CD4-positive, alpha-beta T cell (primary cell): ENCODE measurements at places on chromosomes 2 and 18.

DNA sequence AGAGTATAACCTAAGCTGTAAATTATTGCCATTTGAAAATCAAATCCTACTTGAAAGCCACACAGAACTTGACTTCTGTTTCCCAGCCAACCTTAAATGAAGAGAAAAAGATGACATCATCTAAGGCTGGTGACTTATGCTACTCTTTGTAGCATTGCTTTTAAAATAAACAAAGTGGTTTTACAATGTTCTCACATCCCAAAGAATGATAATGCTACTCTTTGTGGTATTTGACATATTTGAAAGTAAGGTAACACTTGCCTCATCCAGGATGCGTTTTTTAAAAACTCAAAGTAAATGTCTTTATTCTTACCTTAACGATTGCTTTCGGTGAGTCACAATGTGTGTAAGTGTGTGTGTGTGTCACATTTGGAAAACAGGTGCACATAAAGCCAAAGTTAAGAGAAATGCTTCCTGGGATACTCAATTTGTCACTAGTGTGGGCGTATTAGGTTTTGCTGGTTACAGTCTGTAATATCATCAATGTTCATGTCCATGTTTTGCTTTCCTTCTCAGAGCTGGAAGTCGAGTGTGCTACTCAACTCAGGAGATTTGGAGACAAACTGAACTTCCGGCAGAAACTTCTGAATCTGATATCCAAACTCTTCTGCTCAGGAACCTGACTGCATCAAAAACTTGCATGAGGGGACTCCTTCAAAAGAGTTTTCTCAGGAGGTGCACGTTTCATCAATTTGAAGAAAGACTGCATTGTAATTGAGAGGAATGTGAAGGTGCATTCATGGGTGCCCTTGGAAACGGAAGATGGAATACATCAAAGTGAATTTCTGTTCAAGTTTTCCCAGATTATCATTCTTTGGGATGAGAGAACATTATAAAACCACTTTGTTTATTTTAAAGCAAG, 2.6 kb downstream of the PMAIP1 start:
- DNase-seq = peak; percentile 52
- H3K4me1 ChIP-seq = peaks cover 48% of the 10 kb centered on the region
- no peak overlapping the region for H3K4me3 ChIP-seq
- no peaks in the 10 kb centered on the region for H3K27me3 ChIP-seq
- peaks cover 9% of the 10 kb centered on the region for H3K36me3 ChIP-seq
- H3K27ac ChIP-seq = no peak overlapping the region

DNA sequence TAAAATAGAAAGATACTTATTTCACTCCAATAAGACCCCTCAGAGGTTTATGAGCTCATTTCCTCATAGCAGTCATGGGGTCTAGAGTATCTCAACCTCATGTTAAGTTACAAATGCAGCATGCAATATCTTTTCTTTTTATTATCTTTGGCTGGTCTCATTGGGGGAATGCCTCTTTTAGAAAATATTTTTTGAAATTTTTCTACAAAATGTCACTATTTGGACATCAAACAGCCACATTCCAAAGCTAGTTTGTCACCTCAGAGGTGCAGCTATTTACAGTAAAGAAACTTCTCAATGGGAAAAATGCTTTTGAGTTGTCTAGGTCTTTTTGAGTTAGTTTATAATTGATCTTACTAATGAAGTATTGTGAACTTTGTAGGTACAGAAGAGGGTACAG, 370.7 kb upstream of the LRATD1 start:
- H3K27me3 ChIP-seq = no peaks in the 10 kb centered on the region
- no peak for DNase-seq
- no peaks in the 10 kb centered on the region for H3K36me3 ChIP-seq
- no peaks in the 10 kb centered on the region for H3K4me1 ChIP-seq
- H3K4me3 ChIP-seq = no peak overlapping the region

GRCh38 chr2:30408961-30409387, 38.1 kb upstream of the LCLAT1 start:
- no peak for DNase-seq
- no peak overlapping the region for H3K27ac ChIP-seq
- H3K4me1 ChIP-seq = peaks cover 11% of the 10 kb centered on the region
- no peaks in the 10 kb centered on the region for H3K27me3 ChIP-seq

GRCh38 chr2:232896720-232897597, 26.9 kb downstream of the SNORC start:
- H3K4me3 ChIP-seq = no peak overlapping the region
- no peak overlapping the region for H3K27ac ChIP-seq
- H3K4me1 ChIP-seq = no peaks in the 10 kb centered on the region
- H3K27me3 ChIP-seq = no peaks in the 10 kb centered on the region

GRCh38 chr2:26059542-26059941, 25.7 kb downstream of the RAB10 start:
- no peaks in the 10 kb centered on the region for H3K27me3 ChIP-seq
- H3K36me3 ChIP-seq = peaks cover 5% of the 10 kb centered on the region
- H3K4me1 ChIP-seq = peaks cover 19% of the 10 kb centered on the region
- no peak overlapping the region for H3K4me3 ChIP-seq

- H3K27ac ChIP-seq = no peak overlapping the region
- no peak overlapping the region for H3K4me3 ChIP-seq
- no peaks in the 10 kb centered on the region for H3K27me3 ChIP-seq
- H3K36me3 ChIP-seq = no peaks in the 10 kb centered on the region
- no peak for DNase-seq
These were observed 484.8 kb upstream of the ID2 start for GRCh38 chr2:8197101-8197500.

DNA sequence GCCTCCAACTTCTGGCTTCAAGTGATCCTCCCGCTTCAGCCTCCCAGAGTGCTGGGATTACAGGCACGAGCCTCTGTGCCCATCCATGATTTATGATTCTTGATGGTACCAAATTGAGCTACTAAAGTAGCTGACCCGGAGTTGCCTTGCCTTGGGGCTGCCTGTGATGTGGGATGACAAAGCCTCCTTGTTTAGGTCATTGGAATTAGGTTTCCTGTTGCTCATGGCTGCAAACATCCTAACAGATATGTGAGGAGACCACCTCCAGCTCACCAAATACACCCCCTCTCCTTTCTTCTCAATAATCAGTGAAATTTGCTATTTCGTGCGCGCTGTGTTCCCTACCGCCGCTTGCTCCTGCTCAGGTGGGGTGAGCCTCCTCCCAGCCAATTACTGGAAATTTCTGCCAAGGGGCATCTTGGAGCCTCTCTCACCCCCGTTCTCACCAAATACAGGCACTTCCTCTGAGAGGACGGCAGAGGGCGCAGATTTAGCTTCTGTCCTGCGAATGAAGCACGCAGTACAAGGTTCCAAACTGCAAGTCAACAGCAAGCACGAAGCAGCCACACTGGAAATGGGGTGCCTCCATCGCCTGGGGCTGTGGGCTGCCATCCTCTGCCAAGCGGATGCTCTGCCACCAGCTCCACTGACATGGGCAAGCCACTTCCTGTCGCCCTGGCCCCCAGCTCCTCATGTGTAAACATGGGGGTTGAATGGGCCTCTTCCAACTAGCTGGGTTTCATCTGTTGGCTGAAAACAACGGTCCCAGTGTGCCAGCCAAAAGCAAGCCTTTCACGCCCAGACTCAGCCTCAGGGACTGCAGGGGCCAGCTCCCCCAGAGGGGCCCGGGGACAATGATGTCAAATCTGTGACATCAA, 71.7 kb downstream of the NCAPH start:
- peaks cover 38% of the 10 kb centered on the region for H3K4me1 ChIP-seq
- no peaks in the 10 kb centered on the region for H3K36me3 ChIP-seq
- peak overlapping the region; percentile 35 for H3K27ac ChIP-seq
- DNase-seq = peak; percentile 68

- no peaks in the 10 kb centered on the region for H3K27me3 ChIP-seq
- H3K4me1 ChIP-seq = no peaks in the 10 kb centered on the region
These were observed 556.7 kb upstream of the ACVR2A start for GRCh38 chr2:147288131-147288530.

DNA sequence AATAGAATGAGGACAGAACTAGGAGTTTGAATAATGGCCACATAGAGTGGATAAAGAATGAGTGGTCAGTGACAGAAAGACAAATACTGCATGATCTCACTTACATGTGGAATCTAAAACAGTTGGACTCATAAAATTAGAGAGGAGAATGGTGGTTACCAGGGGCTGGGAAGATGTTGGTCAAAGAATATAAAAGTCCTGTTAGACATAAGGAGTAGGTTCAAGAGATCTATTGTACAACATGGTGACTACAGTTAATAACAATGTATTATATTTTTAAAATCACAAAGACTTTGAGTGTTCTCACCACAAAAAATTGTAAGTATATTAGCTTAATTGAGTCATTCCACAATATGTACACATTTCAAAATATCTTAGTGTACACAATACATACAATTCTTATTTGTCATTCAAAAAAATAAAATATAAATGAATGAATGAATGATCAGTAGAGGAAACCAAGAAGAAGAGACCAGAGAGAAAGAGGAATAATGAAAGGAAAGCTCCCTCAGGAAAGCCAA, 177.9 kb upstream of the VRK2 start:
- no peak for DNase-seq
- no peak overlapping the region for H3K4me3 ChIP-seq
- no peaks in the 10 kb centered on the region for H3K36me3 ChIP-seq
- no peaks in the 10 kb centered on the region for H3K27me3 ChIP-seq
- no peaks in the 10 kb centered on the region for H3K4me1 ChIP-seq
- H3K27ac ChIP-seq = no peak overlapping the region

DNA sequence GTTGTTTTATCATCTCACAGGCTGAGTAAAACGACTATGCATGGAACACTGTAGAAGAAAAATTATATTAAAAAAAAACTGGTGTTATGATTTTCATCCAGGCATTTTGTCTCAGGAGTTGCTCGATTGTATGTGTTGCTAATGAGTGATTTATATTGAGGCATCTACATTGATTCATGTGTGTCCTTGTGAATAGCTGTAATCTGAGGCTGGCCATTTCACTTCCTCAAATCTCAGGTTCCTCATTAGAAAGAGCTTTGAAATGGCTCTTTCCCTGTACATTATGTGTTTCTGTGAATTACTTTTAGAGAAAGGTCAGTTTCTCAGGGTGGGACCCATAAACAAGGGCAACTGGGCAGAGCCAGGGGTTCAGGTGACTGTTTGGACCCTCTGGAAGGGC, 2.3 kb downstream of the IL18R1 start:
- no peak for DNase-seq
- H3K36me3 ChIP-seq = peaks cover 4% of the 10 kb centered on the region
- H3K4me3 ChIP-seq = peak overlapping the region; percentile 97
- no peaks in the 10 kb centered on the region for H3K27me3 ChIP-seq
- H3K27ac ChIP-seq = peak overlapping the region; percentile 22

GRCh38 chr18:500632-501405, at the start of gene COLEC12:
TSS of gene COLEC12 (minus strand) at chr18:500701. CDS start at chr18:500514, 187 bp downstream.
- peaks cover 39% of the 10 kb centered on the region for H3K27me3 ChIP-seq
- H3K27ac ChIP-seq = no peak within 1 kb of the TSS
- peaks cover 5% of the 10 kb centered on the region for H3K4me1 ChIP-seq
- H3K36me3 ChIP-seq = no peaks in the 10 kb centered on the region
- no peak within 1 kb of the TSS for H3K4me3 ChIP-seq

- no peaks in the 10 kb centered on the region for H3K4me1 ChIP-seq
- no peaks in the 10 kb centered on the region for H3K36me3 ChIP-seq
- H3K27ac ChIP-seq = no peak overlapping the region
These were observed 26.8 kb upstream of the MYO1B start for GRCh38 chr2:191218292-191218898.

DNA sequence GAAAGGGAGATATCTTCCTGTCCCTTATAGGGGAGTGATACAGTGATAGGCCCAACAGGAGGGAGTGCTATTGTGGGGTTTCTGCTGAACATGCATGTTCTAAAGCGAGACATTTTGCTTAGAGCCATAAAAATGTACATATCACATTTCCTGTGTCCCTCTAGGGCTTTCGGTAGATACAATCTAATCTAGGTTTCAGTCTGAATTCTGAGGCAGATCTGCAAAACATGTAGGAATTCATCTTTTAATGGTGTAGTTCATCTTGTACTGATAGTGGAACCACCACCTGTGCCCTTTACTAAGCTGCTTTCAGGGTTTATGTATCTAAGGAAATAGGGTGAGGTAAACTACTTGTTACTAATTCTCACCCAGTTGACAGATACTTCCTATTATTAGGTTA, 73.8 kb downstream of the SPTBN1 start:
- no peak overlapping the region for H3K27ac ChIP-seq
- H3K4me3 ChIP-seq = no peak overlapping the region
- no peaks in the 10 kb centered on the region for H3K36me3 ChIP-seq

DNA sequence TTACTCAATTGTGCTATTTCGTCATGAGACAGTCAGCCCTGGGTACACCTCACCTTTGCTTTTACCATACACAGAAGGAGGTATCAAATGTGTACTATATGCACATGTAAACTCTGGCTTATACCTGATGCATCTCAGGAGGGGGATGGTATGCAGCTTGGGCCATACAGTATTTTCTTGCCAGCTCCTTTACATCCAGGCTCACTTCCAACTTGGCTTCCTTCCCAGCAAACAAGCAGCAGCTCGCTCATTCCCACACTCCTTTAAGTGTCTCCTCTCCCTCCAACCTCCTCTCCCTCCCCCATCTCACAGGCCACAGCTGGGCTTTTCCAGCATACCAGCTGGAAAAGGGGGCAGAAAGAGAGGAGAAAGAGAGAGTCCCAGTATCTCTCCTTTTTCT, 9.6 kb downstream of the MARCHF4 start:
- H3K4me3 ChIP-seq = no peak overlapping the region
- no peaks in the 10 kb centered on the region for H3K4me1 ChIP-seq
- no peak for DNase-seq
- no peaks in the 10 kb centered on the region for H3K27me3 ChIP-seq
- H3K36me3 ChIP-seq = no peaks in the 10 kb centered on the region
- no peak overlapping the region for H3K27ac ChIP-seq

- DNase-seq = no peak
- H3K27me3 ChIP-seq = peaks cover 4% of the 10 kb centered on the region
- H3K4me1 ChIP-seq = no peaks in the 10 kb centered on the region
- no peaks in the 10 kb centered on the region for H3K36me3 ChIP-seq
- no peak overlapping the region for H3K27ac ChIP-seq
These were observed 131.2 kb upstream of the CYP1B1 start for GRCh38 chr2:38207168-38207567.

DNA sequence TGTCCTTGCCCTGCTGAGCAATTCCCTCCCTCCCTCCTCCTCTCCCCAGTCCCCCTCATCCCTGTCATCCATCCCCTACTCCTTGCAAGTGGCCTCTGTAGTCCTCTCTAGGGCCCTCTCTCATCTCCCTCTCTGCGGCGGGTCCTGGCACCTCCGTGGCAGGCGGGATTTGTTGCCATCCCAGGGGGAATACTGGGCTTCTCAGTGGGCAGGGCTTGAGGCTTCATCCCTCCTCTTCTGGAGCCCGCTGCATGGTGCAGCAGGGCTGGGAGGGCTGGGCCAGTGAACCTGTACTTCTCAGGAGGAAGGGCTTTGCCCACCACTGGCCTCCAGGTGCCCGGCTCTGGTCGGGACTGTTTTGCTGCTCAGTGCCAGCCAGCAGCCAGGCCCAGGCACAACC, 216.2 kb downstream of the TFCP2L1 start:
- no peak for DNase-seq
- H3K4me1 ChIP-seq = no peaks in the 10 kb centered on the region
- H3K27me3 ChIP-seq = peaks cover 4% of the 10 kb centered on the region
- H3K27ac ChIP-seq = no peak overlapping the region
- H3K36me3 ChIP-seq = no peaks in the 10 kb centered on the region

DNA sequence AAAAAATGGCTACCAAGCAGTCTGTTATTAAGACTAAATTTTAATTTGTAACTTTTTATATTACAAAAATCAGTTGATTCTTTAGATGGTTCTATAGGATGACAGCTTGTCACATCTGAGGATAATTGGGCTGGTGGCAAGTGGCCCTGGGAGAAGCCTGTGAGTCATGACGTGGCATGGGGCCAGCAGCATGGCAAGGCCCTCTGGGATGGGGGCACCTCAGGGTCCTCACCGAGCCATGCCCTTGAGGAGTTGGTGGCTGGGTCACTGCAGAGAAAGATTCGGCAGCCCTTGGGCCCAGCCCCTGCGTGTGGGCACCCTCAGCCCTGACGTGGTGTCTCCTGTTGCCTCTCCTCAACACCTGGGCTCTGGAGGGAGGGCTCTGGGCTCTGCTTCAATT, 49.7 kb downstream of the STK25 start:
- no peak overlapping the region for H3K4me3 ChIP-seq
- H3K36me3 ChIP-seq = no peaks in the 10 kb centered on the region
- H3K27ac ChIP-seq = no peak overlapping the region
- H3K27me3 ChIP-seq = no peaks in the 10 kb centered on the region
- no peaks in the 10 kb centered on the region for H3K4me1 ChIP-seq
- DNase-seq = no peak
